Prostate gland (tissue), 2 donors: ENCODE measurements at places on chromosomes 7 and 10. TPM values are rescaled to one million over a fixed set of nuclear protein-coding genes. Genes with fewer than 3 reads are reported as not detected.

DNA sequence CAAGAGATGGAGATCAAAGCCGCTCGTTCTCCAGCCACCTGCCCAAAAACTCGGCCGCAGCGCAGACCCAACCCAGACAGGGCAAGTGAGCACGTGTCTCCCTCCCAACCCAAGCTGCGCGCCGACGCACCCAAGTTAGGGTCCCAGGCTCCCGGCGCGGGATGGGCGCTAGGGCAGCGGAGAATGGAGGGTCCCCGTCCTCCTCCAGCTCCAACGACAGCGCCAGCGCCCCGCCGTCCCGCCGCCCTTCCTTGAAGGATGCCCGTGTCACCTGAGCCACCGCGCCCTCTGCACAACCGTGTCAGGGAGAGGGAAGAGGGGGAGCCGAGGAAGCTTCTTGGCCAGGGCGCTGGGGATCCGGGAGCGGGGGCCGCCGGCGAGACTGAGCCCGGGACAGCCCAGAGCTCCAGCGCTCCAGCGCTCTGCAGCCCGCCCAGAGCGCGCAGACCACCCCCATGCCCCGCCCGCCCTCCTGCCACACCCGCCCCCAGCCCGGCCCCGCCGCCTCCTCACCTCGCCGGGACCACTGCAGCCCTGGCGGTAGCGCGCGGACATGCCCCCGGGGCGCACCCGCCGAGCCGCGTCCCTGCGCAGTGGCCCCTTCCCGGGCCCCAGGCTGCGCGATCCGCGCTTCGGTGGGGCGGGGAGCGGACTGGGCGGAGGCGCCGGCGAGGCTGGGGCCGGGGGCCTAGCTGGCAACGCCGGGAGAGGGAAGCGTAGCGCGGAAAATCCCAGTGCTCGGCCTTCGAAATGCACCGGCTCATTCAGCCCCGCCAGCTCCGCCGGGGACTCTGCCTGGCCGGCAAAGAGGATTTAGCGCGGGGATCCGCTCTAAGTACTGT lies at the start of gene SLC16A12:
SLC16A12 (minus strand) TSS at position 424 of the 842 bp plus-strand sequence. CDS start 73,016 bp downstream, outside the sequence.
- no peak for DNase-seq

TFAM gene
- 24.4 TPM for total RNA-seq

DNA sequence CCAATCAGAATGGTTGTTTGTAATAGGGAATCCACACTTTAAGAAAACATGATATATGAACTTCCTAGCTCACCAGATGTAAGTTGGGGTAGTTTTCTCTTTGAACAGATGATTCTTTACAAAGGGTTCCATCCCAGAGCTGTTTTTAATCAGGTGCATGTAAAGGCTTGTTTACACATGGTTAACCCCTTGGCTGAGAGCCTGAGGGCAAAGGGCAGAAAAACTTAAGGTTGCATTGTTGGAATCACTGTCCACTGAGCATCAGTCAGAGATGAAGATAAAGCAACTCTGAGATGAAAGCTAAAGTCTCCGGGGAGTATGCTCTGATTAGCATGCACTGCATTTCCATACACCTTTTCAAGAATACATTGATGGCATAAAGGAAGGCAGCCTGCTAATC lies 518.2 kb downstream of the SORCS3 start:
- no peak for DNase-seq

GRCh38 chr7:117066668-117067067 lies 113.4 kb downstream of the ST7 start:
- no peak for DNase-seq

DNA sequence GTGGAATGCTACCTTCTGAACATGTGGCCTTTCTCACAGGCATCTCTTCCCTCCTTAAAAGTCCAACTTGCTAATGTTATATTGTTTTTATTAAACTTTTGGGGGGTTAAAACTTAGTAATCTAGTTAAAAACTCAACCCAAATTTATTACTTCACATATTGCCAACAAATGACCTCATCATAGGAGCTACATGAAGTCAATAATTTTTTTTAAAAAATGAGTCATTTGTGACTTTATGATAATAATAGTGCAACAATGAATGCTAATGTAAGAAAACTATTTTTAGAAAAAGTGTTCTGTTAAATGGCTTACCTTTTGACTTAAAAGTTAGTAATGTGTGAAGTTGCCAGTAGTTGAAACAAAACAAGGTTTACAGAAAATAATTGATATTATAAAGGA lies 325.9 kb upstream of the FZD1 start:
- DNase-seq: no peak

- no peak for DNase-seq
Observed at GRCh38 chr10:22893781-22894180, 34.1 kb upstream of the ARMC3 start.

DNA sequence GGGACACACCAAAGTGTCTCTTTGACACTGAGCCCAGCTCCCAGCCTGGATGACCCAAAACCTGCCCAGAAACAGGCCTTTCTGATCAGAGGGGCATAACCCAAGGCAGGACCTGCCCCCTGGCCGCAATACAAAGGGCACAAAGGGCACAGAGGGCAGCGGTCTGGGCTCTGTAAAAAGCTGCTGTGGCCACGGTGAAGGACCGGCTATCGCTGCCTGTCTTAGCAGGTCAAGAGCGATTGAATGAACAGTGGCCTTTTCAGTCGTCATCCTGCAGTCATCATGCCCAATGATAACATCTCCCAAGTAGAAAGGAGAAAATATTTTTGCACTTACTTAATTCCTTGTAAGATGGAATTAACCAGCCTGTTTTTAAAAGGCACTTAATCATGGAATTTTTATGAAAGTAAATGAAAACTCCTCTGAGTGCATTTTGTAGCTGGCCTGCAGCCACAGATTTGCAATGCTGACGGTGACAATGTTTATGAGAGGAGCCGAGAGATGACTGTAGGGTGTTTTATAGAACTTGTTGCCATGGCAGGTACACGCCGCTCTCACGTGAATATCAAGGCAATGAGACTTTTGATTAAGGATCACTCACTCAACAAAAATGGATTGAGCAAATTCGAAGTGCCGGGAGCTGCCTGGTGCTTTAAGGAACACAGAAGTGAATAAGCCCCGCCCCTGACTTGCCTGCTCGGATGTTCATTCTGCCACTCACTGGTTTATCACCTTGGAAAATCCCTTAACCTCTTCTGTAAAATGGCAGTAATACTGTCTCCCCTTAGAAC lies 47.3 kb upstream of the BHLHA15 start:
- DNase-seq: peak; percentile 47

DNA sequence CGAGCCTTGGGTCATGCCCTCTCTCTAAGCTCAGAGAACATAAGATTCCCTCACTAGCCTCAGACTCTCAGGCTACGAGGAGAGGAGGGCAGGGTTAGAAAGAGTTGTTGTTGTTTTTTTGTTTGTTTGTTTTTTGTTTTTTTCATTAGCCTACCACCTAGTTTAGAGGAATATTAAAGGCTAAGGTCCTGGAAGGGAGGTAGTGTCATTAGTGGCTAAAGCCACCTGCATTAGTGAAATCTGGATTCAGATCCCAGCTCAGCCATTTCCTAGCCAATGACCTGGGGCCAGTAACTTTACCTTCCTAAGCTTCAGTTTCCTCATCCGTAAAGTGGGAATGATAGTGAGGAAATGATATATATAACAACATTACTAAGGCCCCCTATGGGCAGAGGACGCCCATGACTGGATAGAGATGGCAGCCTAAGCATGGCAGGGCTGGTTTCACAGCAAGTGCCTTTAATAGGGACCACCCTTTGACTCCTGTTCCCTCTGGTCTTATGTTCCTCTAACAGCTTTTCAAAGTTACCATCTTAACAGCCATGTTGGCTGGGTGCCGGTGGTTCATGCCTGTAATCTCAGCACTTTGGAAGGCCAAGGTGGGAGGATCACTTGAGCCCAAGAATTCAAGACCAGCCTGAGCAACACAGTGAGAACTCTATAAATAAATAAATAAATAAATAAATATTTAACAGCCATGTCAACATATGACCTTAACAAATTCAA lies 5.1 kb downstream of the DDIT4 start:
- DNase-seq: no peak

TRA2A gene
- total RNA-seq: 34.3 TPM

GRCh38 chr10:11639362-11639761 lies 27.9 kb upstream of the USP6NL start:
- no peak for DNase-seq

PDE1C gene
- 2.4 TPM for total RNA-seq

DNA sequence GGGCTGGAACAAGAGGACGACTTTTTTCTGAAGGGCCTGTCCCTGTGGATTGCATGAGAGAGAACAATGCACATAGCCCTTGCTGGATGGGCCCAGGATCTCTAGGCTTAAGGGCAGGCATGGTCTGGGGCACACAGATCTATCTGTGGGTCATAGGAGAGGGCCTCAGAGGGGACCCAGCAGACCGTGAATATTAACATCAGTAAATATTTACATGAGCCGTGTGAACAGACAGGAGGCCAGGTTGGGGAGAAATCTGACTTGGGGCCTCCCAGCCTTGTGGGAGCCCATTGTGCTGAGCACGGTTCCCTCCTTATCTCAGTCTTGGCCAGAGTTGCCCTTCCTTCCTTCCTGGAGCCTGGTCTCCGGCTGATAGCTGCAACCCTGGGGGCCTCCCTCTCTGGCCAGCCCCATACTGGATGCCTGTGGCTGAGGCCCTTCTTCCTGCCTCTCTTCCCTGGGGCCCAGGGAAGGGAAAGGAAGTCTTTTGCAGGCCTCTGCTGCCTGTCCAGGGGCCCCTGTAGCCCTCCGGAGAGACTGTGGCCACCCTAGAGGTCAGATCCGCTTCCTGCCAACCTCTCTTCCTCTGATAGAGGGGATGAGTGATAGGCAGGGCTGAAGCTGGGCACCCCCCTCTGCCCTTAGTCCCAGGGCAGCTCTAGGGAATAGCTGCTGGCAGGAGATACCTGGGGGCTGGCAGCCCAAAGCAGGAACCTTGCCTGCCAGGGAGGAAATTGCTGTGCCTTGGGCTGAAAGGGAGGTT lies 44.5 kb upstream of the TRIM8 start:
- DNase-seq: no peak

- no peak for DNase-seq
Observed at GRCh38 chr10:99938563-99938962, 71.2 kb downstream of the DNMBP start.

GRCh38 chr10:90927293-90927692 lies 6.4 kb upstream of the ANKRD1 start:
- DNase-seq: no peak

- no peak for DNase-seq
Observed at GRCh38 chr10:78866731-78867554, 201.8 kb upstream of the ZMIZ1 start.

- no peak for DNase-seq
Observed at GRCh38 chr7:28296571-28297483, 115.5 kb upstream of the CREB5 start.

PRF1 gene
- 0.32 TPM for total RNA-seq

DNA sequence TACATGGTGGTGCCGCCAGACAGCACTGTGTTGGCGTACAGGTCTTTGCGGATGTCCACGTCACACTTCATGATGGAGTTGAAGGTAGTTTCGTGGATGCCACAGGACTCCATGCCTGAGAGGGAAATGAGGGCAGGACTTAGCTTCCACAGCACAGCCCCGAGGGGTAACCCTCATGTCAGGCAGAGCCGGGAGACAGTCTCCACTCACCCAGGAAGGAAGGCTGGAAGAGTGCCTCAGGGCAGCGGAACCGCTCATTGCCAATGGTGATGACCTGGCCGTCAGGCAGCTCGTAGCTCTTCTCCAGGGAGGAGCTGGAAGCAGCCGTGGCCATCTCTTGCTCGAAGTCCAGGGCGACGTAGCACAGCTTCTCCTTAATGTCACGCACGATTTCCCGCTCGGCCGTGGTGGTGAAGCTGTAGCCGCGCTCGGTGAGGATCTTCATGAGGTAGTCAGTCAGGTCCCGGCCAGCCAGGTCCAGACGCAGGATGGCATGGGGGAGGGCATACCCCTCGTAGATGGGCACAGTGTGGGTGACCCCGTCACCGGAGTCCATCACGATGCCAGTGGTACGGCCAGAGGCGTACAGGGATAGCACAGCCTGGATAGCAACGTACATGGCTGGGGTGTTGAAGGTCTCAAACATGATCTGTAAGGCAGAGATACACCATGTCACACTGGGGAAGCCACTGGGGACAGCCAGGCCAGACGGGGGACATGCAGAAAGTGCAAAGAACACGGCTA lies 104.6 kb upstream of the TNRC18 start:
- peak; percentile 37 for DNase-seq

- no peak for DNase-seq
Observed at GRCh38 chr10:103843045-103843444, 12.3 kb downstream of the SH3PXD2A start.

GRCh38 chr7:109522585-109522984 lies 952.9 kb downstream of the DNAJB9 start:
- DNase-seq: no peak

MMP21 gene
- total RNA-seq: not detected

GRCh38 chr7:2507917-2508306 lies 11.7 kb upstream of the LFNG start:
- DNase-seq: no peak

CUZD1 gene
- total RNA-seq: 0.85 TPM

- DNase-seq: no peak
Observed at GRCh38 chr10:120729547-120729946, 121.6 kb upstream of the WDR11 start.

GPR22 gene
- not detected for total RNA-seq

DNA sequence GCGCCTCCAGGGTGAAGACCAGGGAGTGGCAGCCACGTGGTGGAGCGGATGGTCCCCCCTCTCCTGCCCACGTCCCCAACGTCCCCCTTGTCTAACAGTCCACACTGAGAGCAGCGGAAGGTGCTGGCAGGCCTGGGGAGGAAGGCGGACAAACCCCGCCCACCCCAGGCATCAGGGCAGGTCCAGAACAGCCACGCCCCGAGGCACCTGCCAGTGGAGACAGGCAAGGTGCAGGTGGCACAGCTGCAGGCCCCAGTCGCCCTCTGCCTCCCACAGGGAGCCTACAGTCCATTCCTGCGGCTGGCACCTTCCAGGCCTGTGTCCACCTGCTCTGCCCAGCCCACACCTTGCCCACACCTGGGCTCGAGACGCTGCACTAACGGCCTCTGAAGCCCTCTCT lies 24.9 kb downstream of the CYP2W1 start:
- no peak for DNase-seq

ODAD2 gene
- 1.3 TPM for total RNA-seq

- DNase-seq: no peak
Observed at GRCh38 chr7:130387628-130388403, 7.5 kb downstream of the CPA1 start.

GRCh38 chr10:120539076-120539475 lies 82.0 kb downstream of the PLPP4 start:
- no peak for DNase-seq

DNA sequence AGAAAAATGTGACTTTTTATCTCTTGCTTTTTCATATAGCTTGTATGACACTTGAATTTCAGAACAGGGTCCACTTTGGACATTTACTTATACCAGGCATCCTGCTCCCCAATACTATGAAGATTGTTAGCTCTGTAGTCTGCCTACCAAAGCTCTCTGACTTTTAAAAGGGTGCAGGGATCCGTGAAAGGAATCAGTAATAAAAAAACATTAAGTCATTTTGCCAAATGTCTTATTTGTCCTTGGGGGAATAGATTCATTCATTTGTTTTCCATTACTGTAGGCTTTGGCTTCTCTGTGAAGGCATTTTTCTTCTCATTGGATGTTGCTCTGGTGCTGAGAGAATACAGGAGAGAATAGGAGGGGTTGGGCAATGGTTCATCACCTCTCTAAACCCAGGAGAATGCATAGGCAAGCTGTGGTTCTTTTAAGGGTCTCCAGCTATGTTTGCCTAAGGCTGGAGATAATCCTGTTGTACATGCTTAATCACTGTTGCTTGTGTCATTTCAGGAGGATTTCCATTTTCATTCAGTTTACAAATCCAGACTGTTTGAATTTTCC lies 103.5 kb downstream of the SRI start:
- DNase-seq: no peak
